ENCODE measurements at places on chromosomes 2 and 18.

- no peak for DNase-seq
These were observed 7.9 kb downstream of the CROCC2 start for GRCh38 chr2:240913810-240914644.

GRCh38 chr2:13768274-13768673 lies 864.2 kb upstream of the LRATD1 start:
- DNase-seq, result no peak

- DNase-seq, result peak; percentile 20
These were observed 46.1 kb downstream of the CDCA7 start for GRCh38 chr2:173400760-173401159.

GRCh38 chr2:19944205-19944845 lies 42.5 kb upstream of the TTC32 start:
- no peak for DNase-seq
